ENCODE measurements at places on chromosomes 12 and 14.

GRCh38 chr14:52131640-52132320 is 62.9 kb upstream of the NID2 start:
- peak; percentile 32 for ATAC-seq

DNA sequence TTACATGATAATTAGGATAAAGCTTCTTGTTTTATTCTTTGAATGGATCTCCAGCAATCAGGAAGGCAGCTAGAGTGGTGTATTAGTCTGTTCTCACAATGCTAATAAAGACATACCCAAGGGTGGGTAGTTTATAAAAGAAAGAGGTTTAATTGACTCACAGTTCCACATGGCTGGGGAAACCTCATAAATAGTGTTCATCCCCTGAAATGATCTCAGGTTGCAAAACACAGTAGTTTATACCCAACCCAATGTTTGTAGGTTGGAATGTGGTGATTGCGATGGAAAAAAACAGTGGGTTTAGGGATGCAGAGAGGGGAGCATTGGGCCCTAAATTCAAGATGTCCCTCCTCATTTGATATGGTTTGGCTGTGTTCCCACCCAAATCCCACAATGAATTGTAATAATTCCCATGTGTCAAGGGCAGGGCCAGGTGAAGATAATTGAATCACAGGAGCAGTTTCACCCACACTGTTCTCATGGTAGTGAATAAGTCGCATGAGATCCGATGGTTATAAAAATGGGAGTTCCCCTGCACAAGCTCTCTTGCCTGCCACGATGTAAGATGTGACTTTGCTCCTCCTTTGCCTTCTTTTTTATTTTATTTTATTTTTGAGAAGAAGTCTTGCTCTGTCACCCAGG is 11.5 kb downstream of the MUCL1 start:
- peak; percentile 86 for ATAC-seq

GRCh38 chr14:99401621-99402284 is 78.9 kb downstream of the SETD3 start:
- no peak for ATAC-seq

DNA sequence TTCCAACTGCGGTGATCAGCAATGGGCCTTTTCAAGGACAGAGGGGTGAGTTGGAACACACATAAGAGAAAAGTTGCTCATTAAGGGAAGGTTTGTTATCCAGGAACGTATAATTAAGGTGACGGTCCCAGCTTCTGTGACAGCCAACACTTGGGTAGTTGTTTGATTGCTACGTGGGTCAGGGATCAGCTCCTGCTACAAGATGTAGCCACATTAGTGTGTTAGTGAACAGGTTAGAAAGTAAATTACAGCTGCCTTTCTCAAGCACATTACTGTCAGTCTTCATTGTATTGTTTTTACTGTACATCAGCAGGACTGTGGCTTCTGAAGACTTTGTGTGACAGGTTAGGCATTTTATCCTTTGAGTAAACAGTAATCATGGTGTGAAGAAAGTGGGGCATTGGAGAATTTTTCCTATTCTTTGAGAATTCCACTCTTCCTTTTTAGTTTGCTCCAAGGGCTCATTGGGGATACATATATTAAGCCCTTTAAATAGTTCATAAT is 230.5 kb downstream of the EGLN3 start:
- ATAC-seq, result no peak

DNA sequence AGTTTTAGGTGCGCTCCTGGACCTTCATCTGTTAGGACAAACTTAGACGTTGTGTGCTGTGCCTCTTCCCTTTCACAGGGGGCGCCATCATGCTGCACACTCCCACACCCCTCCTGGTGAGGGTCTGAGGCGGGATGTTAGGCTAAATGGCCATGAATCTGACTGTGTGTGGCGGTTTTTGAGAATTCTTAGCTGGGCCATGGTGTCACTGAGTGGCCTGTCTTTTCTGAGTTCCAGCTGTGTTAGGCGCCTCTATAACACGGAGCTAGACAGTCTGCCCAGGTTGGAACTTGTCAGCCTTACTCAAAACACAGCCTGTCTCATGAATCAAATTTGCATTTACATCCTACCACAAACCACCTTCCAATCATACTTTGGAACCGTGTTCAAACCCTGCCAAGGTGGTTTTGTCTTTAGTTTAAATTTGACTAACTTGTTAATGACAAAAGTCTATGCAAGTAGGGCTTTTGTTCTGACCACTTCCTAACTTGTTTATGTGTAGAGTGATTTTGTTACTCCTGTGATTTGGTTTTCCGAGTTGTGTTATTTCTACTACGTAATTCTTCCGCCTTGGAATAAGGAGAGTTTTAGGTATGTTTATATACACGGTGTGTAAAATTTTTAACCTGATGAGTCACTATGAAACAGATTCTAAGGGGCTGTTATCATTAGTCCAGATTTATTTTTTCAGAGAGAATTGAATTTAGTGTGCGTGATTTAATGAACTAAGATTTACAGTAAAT is 19.6 kb downstream of the ACVR1B start:
- peak; percentile 90 for ATAC-seq

DNA sequence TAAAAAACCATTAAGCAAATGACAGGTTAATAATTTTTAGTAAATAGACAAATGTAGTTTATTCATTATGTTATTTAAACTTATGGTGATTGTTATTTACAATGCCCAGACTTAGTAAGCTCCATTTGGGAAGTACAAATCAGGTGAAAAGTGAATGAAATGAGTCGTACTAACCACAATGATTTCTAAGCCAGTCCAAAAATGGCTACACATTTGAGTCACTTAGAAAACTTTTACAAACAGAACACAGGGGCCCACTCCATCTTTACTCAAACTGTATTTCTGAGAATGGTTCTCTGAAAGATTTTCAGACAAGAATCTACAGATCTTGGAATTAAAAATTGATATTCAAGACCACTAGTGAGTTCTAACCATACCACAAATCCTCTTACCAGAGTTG is 653.3 kb upstream of the MIS18BP1 start:
- no peak for ATAC-seq

- ATAC-seq, result no peak
Observed at GRCh38 chr12:8455271-8455670, 491 bp upstream of the CLEC6A start.

- ATAC-seq, result peak; percentile 2
Observed at GRCh38 chr14:61695695-61696527, 598 bp downstream of the HIF1A start.
